ENCODE measurements at places on chromosomes 12 and 14.

DNA sequence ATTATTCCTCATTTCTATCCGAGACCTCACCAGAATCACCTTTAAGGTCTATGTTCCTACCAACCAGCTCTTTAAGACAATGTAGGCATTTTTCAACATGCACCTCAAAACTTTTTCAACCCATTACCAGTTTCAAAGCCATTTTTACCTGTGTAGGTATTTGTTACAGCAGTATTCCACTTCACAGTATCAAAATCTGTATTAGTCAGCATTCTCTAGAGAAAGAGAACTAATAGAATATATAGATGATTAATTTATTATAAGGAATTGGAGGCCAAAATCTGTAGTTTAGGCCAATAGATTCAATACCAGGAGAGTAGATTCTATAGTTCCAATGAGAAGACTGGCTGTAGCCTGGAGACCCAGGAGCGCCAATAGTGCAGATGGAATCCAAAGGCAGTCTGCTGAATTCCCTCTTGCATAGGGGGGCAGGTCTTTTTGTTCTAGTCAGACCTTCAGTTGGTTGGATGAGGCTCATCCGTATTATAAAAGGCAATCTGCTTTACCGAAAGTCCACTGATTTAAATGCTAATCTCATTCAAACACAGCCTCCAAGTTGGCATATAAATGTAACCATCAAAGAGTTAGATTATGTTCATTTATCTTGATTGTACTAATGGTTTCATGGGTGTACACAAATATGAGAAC is 151.6 kb upstream of the SYT1 start:
- no peak for DNase-seq

GRCh38 chr14:101772770-101773169 is 11.3 kb downstream of the PPP2R5C start:
- DNase-seq, result no peak

- DNase-seq, result no peak
These were observed 70.1 kb downstream of the CLIP1 start for GRCh38 chr12:122352394-122352793.

DNA sequence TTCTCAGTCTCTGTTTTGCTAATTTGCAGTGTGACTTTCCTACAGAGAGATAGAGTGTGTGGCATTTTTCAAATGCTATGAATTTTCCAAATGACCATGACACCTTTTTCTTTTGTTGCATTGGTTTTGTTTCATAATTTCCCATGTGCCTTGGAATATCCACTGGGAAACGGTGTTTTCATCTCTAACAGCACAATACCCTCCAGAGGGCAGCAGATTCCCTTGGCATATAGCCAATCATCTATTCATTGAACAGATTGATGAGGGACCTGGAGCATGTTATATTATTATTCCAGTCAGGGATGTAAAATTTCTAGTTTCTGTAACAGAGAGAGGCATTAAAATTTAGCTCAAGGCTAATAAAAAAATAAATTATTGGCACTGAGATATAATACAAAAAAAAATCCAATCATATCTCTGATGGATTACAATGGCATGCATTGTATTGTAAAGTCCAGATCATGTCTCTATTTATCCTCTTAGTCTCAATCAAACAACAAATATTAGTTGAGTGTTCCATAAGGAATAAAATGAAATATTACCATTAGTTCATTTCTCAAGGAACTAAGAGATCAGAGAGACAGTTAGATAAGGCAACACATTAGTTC is 29.6 kb upstream of the NTN4 start:
- peak; percentile 54 for DNase-seq

DNA sequence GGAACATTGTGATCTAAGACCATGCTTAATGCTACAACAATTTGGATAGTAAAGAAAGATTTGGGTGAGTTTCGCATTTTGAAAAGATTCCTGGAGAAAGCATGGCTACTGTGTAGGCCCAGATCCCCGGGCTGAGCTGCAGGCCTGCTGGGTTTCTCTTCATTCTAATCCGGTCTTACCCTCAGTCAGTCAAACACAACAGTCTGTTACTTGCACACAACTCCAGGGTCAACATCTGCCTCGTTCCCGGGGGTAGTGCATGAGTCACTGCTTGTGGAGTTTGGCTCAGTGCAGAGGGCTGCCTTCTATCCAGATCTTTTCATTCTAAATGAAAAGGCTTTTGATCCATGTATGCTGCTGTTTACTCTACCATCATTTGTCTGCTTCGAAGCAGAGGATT is 60.4 kb upstream of the SEL1L start:
- DNase-seq, result no peak

DNA sequence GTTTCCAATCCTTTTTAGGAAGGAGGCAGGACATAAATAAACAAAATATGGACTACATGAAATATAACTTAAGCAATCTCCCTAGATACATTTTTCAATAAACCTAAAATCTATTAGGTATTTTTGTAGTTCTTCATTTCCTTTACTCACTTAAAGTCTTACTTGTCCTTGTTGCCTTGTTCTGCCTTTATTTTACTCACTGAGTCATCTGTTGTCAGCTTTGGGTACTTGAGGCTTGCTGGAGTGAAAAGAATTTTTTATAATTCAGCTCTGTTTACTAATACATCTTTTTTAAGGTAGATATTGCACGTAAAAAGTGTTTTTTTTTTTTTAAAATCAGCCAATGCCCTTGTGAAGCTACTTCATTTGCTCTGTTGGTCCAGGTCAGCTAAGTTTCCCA is 216.2 kb downstream of the PELI2 start:
- no peak for DNase-seq

- no peak for DNase-seq
These were observed 167.4 kb downstream of the KIF26A start for GRCh38 chr14:104305511-104306449.

GRCh38 chr14:24387009-24387345 is 11.8 kb upstream of the NYNRIN start:
- DNase-seq, result no peak

DNA sequence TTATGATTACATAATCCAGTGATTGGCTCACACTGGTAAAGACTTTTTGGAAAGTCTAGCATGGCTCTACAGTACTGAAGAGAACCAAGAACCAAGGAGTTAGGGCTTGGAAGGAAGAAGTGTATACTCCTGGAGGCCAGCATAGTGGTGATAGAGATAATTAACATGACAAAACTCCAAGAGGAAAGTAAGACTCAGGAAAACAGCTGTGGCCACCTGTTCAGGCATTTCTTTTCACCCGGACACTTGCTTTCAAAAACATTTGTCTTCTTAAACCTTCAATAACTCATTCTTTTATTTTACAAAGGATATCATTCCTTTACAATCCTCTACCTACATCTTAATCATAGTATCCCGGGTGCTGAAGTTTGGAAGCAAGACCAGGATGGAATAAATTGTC is 50.9 kb downstream of the KLHL28 start:
- no peak for DNase-seq

GRCh38 chr14:70680748-70681147 is 39.0 kb downstream of the TTC9 start:
- DNase-seq, result no peak

DNA sequence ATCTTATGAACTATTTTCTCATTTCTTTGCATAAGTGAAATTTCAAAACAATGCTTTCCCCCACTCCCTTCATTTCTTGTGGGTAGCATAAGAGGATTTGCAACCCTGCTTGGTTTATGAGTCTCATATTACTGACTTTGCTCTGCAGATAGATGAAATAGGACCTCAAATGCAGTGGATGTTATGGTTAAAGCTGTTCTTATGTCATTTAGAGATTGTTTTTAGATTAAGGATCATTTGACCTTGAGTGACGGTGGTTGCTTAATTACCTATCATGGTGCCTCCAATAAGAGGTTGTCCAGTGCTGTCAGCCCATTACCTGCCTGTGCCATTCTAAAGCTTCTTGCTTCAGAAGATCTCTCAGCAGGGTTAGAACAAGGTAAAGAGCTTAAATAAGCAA is 351.4 kb upstream of the ATP2B1 start:
- no peak for DNase-seq

GRCh38 chr14:33359288-33359881 is 420.7 kb downstream of the NPAS3 start:
- DNase-seq, result no peak

DNA sequence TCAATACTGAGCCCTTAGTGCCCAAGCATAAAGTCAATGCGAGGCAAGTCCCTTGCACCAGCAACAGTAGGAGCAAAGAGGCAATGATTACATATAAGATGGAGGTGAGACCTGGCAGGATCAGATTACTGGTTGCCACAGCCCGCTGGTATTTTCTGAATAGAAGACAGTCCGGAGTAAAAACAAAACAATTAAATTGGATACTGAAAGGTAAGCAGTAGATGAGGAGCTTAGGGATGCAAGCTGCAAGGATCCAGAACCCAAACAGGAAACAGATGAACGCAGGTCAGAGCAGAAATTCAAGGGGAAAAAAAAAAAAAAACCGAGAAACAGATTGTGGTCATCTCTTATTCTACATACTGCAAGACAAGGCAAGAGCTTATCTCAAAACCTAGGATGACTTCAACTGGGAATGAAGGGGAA is 119.6 kb downstream of the MED13L start:
- no peak for DNase-seq

GRCh38 chr12:47709671-47710070 is 3.8 kb upstream of the RPAP3 start:
- peak; percentile 33 for DNase-seq

- DNase-seq, result no peak
These were observed 178.2 kb upstream of the CRY1 start for GRCh38 chr12:107271523-107271922.

- no peak for DNase-seq
These were observed 14.4 kb downstream of the TNFRSF1A start for GRCh38 chr12:6327229-6328041.

- DNase-seq, result no peak
These were observed 1.8 kb downstream of the NOC4L start for GRCh38 chr12:132146098-132146497.

GRCh38 chr14:102225386-102225785 is 79.6 kb downstream of the MOK start:
- DNase-seq, result no peak

DNA sequence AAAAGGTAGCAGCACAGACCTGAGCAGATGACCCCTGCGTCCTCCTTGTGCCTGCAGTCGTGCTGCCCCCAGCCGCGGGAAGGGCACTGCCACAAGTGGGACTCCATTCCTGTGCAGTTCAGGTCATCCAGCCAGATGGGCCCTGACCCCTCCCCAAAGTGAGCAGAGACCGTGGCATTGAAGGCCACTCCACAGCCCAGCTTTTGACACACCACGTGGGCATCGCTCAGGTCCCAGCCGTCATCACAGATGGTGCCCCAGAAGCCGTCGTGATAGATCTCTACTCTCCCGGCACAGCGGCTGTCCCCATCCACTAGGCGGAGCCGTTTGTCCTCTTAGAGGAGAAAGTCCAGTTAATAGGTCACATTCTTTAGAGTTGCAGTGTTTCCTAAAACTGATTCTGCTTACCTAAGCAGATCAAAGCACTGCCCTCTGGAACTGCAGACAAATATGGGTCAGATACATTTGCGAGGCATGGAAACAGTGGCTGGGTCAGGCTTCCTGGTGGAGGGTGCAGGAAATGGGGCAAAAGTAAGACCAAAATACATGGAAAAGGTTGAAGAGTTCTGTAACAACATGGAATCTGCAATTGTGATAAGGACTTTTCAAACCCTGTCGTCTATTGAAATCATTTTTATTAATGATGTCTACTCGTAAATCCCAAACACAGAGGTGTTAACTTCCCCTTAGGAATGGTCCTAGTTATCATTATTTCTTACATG is 69.4 kb downstream of the CD163L1 start:
- DNase-seq, result peak; percentile 75

- DNase-seq, result no peak
These were observed 13.6 kb upstream of the ANKRD9 start for GRCh38 chr14:102523200-102523568.

DNA sequence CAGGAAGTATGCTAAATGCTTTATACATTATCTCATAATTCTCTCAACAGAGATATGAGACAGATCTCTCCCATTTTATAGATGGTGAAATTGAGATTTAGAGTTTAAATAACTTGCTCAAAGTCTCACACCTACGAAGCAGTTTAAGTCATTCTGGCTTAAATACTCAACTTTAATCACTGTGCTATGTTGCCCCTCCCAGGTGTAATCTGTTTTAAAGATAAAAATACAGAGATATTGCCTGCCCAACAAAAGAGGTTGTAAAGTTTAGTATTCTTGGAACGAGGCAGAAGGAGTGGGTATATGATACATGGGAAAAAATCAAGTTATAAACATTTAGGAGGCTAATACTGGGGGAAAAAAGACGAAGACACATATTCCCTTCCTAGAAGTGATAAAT is 156.8 kb upstream of the LRIG3 start:
- DNase-seq, result no peak

- no peak for DNase-seq
These were observed 139.2 kb downstream of the TGFB3 start for GRCh38 chr14:75842551-75842950.

DNA sequence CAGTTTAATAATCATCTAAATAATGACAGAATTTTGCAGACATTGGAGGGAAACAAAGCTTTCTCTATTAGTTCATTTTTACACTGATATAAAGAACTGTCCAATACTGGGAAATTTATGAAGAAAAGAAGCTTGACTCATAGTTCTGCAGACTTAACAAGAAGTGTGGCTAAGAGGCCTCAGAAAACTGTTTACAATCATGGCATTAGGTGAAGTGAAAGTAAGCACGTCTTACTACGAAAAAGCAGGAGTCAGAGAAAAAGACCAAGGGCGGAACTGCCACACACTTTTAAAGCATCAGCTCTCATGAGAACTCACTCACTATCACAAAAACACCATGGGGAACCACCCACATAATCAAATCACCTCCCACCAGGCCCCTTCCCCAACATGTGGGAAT is 804.4 kb downstream of the FLRT2 start:
- DNase-seq, result peak; percentile 30

GRCh38 chr12:4271717-4272423 is 1.7 kb upstream of the CCND2 start:
- DNase-seq, result no peak

DNA sequence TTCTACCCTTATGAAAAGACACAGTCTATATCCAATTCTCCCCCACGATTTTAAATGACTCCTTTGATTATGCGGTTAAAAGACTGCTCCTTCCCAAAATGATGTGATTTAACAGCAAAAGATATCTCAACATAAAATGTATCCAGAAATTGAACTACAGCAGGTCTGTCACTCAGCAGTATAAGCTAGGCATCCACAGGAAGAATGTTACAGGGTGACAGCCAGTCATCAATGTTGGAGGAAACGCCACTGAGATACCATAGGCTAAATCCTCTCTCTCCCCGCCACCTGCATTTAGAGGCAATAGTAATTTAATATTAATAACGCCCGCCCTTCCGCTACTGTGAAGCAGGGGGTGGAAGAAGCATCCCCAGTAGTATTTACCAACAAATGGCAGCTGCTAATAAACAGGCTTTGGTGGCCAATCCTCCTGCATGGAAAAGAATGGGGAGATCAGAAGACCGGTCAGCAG is 613 bp downstream of the RECQL start:
- no peak for DNase-seq

DNA sequence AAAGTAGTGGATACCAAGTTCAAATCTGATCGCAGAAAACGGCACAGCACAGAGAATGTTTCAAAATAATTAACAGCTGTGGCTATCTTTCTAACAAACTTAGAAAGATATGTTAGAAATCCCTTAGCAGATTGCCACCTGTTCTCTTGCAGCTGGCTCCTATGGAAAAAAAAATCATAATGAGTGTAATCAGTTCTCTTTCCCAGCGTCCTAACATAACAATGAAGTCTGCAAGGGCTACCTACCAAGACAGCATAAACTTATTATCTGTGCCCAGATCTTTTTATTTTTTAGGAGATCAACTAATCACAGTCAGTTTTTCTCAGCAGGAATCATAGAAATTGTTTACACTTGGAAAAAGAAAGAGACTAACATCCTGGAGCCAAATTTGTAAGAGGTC is 358.6 kb upstream of the FOXG1 start:
- no peak for DNase-seq

- no peak for DNase-seq
These were observed 42.5 kb downstream of the MAP4K5 start for GRCh38 chr14:50489851-50490250.

Measured in suppressor macrophage (primary cell).